Hepatocyte (in vitro differentiated cells): ENCODE measurements at places on chromosomes 1 and 21.

GRCh38 chr1:227532019-227532619, 31.2 kb upstream of the ZNF678 start:
- DNase-seq = no peak

GRCh38 chr1:19384772-19385187, 72.7 kb downstream of the SLC66A1 start:
- peak; percentile 78 for DNase-seq

GRCh38 chr1:48967318-48967717, 190.6 kb upstream of the BEND5 start:
- DNase-seq = no peak

DNA sequence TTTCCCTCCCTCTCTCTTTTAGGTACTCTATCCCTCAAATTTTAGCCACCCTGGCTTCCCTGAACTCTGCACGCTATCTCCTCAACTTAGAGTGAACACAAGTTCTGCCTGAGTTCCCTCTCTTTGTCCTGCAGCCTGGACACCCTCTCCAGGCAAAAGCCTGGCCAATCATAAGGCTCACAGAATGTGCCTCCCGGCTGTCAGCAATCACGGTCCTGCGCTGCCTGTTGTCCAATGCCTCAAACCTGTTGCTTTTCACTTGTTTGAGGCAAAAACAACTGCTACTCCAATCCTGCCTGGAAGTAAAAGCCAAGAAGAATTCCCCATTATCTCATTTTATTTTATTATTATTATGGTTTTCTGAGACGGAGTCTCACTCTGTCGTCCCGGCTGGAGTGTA, 66.1 kb downstream of the LGR6 start:
- no peak for DNase-seq

DNA sequence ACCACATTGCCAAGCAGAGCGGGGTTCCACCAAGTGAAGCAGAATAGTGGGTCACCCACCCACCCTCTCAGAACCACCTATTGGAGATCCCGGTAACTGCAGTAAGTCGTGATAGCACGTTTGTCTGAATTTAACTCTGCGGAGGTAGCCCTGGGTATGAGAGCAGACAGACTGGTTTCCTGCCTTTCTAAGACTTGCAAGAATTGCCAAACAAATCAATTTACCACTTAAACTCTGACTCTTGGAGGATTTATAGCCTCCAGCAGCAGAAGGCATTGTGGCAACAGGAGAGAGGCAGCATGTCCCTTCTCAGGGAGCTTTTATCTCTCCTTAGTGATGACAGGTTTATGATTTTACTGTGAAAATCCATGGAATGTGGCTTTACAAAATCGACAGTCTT, 287.9 kb upstream of the FMN2 start:
- no peak for DNase-seq

DNA sequence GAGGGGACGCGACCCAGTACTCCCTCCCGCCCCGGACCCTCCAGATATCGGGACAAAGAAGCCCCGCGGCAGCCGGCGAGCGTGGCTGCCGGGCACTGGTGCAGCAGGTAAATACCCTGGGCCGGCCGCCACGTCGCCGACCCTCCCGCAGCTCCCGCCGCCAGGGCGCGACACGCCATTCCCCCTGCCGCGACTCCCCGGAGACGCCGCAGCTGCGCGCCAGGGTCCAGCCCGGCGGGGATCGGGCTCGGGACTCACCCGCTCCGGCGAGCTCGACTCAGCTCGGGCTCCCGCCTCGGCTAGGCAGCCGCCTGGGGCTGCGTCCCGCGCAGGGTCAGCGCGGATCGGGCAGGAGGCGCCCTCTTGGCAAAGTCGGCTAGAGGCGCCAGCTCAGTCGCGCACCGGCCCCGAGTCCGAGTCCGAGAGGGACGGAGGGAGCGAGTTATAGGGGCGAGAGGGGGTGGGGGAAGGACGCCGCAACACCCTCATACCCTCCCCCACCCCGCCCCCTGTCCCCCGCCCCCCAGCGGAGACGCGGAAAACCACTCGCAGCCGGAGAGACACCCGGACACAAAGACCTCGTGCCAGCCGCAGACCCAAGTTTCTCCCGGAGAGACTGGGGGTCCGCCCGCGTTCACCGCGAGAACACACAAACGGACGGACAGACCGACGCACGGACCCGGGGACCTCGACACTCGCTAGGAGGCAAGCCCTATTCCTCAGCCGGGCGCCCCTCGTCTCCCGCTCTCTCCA, 985 bp downstream of the SYT6 start:
- DNase-seq = peak; percentile 79

DNA sequence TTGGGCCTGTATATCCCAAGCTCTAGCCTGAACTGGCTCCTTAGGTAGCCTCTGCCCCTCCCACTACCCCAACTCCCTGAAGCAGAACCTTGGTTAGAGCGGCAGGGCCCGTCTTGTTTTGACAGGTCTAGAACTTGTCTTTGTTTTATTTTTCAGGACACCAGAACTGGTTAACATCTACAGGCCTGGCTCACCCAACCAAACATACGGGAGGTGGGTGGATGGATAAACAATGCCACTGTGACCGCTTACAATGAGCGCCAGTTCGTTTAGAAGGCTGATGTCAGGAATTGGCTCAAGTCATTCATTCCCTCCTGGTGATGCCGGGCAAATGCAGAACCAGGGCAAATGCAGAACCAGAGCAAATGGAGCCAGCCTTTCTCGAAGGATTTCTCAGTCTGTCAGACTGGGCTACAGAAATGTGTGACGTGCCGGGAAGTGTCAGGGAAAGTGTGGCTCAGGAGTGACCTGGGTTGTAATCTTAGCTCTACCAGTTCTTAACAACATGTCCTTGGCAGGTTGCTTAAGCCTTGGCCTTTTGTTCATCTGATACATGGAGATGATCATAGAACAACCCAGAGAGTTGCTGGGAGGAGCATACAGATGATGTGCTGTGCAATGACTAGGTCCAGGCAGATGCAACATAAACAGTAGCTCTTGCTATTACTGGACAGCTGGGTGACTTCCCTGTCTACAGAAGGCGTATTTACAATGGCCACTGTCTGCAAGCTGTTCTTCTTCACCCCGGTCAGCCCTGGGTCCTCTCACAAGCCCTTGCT, 30.5 kb upstream of the BTG2 start:
- DNase-seq = peak; percentile 30

DNA sequence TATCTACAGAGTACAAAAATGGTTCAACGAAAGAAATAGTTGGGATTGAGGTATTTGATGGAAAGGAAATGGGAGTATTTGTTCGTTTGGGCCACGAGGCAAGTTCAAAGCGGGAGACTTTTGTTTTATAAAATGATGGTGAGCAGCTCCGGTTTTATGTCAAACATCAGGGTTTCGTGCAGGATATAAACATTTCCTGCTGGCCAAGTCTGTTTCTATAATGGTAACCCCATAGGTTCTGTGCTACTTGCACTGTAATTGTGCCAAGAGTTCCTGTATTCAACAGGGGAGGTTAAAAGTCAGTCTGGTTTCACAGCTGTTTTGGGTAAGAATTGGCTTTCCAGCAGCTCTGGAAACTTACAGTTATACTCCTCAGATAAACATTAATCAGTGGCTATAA, 290.3 kb upstream of the NRIP1 start:
- DNase-seq = no peak

DNA sequence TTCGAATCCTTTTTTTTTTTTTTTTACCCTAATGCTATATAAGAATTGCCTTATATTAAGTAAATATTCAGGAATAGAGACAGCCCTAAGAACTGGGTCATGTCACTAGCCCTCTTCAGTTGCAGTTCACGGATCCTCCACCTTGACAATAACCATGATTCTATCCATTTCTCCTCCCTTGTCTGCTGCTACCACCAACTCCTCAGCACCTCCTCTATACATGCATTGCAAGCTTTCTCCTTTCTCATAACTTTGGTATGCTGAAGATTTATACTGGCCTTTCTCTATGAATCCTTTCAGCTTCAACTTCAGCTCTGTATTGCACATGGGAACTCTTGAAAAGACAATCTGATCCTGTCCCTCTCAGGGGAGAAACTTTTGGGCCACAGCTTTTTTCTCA, 14.3 kb upstream of the DR1 start:
- no peak for DNase-seq

GRCh38 chr1:190320952-190321351, 156.7 kb downstream of the BRINP3 start:
- DNase-seq = peak; percentile 18

- DNase-seq = no peak
Observed at GRCh38 chr1:108845446-108845845, 11.4 kb downstream of the AKNAD1 start.

DNA sequence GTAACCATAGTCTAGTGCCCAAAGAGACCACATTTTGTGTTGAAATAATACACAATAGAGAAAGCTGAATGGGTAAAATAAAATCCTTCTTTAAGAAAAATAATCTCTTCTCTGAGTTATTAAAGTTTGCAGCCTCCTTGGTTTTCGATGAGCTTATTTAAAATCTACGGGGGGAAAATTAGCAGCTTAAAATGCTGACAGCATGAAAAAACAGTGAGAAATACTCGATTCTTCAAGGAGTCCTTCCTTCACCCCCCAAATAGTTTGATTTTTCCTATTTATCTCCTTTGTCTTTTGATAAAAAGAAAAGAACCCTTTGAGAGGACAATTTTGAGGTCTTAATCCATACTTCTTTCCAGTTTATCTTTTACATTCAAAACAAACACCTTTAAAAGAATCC, 394.0 kb upstream of the B3GALT2 start:
- DNase-seq = no peak

DNA sequence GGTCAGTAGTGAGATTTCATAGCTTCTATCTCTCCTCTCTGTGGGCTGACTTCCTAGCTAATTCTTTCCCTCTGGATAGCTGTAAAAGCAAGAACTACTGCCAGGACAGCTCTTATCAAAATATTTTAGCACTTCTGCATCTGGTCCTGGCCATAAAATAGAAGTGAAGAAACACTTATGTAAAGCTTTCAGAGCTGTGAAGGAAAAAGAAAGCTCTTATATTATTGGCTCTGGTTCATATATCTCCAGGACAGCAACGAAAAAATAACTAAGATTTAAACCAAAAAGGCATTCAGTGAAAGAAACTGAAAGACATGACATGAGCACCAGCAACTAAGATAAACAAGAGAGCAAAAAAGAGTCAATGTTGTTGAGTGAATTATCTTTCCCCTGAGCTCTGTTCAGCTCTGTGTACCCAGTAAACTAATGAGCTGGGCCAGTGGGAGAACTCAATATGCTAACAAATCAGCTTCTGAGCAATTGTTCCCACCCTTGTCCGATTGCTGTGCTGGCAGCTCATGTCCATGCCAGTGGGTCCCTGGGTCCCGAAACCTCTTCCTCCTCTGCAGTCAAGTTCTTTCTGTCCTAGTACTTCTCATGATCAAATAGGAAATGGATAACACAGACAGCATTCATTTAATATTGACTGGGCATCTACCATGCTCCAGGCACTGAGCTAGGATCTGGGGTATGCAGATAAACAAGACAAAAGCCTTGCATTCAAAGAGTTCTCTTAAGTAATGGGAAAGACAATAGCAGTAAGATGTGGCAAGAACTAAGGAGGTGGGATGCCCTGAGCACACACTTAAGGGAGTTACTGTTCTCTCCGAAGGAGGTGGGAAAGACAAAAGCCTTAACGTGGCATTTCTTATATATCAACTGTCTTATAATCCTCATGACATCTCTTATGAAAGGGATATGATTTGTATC, 45.3 kb upstream of the MAN1A2 start:
- DNase-seq = peak; percentile 24

DNA sequence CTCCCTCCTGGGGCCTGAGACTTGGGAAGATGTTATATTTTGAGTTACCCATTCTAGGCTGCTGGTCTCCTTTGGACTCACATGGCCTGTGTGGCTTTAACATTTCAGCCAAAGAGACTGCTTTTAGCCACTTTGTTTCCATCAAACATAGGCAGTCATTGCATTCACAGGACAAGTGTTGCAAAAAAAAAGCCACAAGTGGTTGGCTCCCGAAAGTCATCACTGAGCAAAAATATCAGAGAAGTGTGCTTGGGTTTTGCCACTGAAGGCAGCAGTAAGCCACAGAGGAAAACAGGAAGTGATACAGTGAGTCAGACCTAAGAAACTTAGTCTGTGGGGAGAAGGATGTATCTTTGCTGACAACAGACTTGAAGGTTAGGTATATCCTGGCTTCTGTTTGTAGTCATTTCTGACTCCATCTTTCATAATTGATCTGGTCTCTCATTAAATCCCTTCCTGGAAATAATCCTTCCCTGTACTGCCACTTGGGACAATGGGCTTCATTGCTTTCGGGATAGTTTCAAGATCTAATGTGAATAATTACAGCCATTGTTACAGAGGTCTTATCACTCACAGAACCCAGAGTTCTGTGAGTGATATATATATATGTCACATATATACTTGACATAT, 80.9 kb downstream of the COLGALT2 start:
- no peak for DNase-seq

- no peak for DNase-seq
Observed at GRCh38 chr1:181257117-181257516, 168.6 kb downstream of the IER5 start.

- peak; percentile 70 for DNase-seq
Observed at GRCh38 chr1:8373581-8374241, 55.8 kb downstream of the SLC45A1 start.

DNA sequence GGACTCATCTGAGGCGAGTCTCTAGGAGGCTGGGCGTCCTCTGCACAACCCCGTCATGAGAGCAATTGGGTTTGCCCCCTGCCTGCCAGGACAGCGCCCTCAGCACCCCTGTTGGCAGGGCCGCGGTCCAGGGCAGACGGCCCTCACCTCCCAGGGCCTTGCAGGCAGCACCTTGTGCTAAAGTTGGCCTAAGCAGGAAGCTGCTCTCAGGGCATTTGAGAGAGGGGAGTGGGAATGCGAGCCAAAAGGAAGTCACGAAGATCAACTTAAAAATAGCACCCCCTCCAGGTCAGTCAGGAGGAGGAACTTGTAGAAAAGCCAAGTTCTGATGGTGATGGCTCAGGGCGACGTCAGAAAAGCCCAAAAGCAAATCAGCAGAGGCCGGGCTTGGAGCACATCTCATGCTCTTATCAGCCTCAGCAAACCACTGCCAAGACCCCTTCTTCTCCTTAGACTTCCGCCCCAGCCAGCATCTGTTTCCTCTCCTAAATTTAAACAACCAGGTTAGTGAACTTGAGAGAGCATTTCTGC, 12.6 kb upstream of the ADORA3 start:
- no peak for DNase-seq
